NCI-H1694 (cell line): ENCODE measurements at places on chromosomes 2 and 18.

- DNase-seq, result no peak
Observed at GRCh38 chr2:109399066-109399465, 214.7 kb downstream of the SEPTIN10 start.

- DNase-seq, result no peak
Observed at GRCh38 chr2:11738589-11739436, 7.6 kb upstream of the LPIN1 start.

- DNase-seq, result no peak
Observed at GRCh38 chr2:205496772-205497171, 185.5 kb upstream of the NRP2 start.

DNA sequence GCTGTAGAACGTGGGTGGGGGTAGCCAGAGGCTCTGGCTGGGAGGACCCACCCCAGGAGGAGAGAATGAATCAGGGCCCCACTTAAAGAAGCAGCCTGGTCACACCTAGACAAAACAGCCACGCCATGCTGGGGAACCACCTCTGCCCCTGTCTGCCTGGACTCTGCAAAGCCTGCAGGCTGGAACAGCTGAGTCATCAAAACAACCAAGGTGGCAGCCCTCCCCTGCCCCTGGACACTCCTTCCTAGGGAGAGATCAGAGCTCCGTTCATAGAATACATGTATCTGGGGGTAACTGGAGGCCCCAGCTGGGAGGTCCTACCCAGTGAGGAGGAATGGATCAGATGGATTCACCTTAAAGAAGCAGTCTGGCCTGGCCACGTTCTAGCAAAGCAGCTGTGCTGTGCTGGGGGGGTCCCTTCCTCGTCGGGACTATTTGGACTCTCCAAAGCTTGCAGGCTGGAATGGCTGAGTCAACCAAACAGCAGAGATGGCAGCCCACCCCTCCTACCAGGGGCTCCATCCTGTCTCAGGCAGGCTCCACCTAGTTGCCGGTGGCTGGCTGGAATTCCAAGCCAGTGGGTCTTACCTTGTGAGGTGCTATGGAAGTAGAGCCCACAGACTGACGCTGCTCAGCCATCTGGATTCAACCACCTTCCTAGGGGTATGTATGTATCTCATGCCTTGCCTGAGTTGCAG lies 50.5 kb upstream of the NT5C1B start:
- DNase-seq, result no peak

GRCh38 chr18:6414723-6415417 lies at the start of gene L3MBTL4:
TSS of gene L3MBTL4 (minus strand) at chr18:6414911. CDS start at chr18:6311625, 103,286 bp downstream.
- no peak for DNase-seq
